ENCODE measurements at places on chromosomes 12 and 14.

- DNase-seq, result no peak
Measured at GRCh38 chr14:77260631-77261030, 10.4 kb downstream of the NGB start.

DNA sequence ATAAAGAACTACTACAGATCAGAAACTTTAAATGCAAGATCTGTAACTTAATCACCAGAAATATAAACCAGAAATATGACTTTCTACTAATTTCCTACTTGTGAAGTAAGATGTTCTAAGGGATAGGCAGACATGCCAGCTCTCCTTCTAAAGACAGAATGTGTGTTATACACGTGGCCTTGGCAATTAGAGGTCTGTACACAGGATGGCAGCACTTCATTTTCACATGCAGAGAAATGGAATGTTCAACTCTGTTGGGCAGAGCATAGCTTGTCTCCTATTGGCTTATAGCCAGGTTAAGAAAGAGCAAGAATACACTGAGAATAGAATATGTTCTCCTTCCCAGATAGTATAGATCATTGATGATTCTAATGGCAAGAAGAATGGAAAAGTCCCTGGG is 403.8 kb downstream of the DAD1 start:
- DNase-seq, result no peak

DNA sequence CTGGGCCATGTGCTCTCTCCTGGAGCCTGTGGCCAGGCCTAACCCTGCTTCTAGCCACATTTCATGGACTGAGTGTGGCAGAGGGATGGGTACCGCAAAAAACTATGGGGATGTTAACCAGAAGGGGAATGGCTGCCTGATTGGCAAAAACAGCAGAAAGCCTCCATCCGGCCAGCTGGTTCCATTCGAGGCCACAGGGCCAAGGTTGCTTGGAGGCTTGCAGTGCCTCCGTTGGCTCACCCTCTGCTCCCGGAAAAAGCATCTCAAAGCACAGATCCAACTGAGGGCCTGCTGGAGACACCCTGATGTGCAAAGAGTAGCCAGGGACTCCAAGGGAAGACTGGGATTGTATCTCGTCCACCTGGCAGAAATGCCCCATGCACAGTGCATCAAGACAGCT is 16.5 kb downstream of the TMEM120B start:
- DNase-seq, result no peak

DNA sequence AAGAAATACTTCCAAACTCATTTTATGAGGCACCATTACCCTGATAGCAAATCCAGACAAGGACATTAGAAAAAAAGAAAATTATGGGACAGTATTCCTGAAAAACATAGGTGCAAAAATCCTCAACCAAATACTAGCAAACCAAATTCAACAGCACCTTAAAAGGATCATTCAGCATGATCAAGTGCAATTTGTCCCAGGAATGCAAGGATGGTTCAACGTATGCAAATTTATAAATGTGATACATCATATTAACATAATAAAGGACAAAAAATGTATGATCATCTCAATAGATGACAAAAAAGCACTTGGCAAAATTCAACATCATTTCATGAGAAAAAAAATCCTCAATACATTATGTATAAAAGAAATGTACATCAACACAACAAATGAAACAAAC is 162.9 kb downstream of the DUSP6 start:
- no peak for DNase-seq

DNA sequence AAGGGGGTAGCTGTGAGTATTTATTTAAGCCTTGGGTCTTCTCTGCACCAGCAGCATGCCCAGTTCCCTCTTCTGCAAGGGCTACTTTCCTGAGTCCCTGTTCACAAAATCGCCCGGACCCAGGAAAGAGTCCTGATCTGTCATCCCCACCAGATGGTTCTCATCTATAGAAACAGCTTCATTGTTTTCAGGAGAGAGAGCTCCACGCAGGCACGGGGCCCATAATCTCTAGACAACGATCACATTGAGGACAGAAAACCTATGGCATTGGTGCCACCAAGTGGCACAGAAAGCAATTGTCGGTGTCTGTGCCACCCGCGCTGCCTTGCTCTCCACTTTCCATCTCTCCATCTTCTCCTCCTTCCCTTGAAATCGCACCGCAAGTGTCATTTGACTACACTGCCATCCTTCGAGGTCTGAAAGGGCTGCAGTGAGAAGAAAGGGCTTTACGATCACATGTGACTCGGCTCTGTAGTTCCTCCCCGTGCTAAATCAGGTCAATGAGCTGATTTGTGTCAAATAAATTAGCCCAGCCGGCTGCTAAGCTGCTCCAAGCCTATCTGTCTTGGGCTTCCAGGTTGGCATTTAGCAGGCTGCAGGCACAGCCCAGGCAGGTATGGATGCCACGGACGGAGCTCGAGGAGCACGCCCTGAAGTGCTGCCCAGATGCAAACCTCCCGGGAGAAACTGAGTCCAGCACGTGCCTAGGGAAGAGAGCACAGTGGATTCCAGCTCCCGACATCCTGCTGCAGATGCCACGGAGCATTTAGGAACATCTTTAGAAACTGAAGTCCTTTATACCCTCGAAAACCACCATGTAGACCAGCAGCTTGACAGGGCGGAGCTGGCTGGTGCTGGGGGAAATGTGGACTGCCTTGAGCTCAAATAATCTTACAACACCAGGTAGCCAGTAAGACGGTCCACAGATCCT is 28.8 kb downstream of the SPRING1 start:
- no peak for DNase-seq

- DNase-seq, result no peak
Measured at GRCh38 chr14:105858676-105859025, 332.3 kb downstream of the TMEM121 start.

DNA sequence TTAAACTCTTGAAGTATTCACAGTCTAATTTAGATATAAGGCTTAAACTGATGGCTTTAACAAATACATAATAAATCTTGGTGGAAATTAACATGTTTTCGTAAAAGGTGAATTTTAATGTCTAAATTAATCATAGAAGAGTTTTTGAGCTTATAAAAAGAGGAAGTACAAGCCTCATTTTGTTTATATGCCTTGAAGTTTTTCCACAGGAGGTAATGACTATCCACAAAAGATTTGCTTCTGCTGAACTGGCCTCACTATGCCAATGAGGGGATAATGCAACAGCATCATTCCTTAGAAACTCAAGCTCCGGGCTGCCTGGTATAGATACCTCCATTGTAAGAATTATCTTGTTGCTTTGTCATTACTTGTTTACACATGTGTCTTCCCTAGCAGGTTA is 175.6 kb downstream of the DUSP6 start:
- no peak for DNase-seq

GRCh38 chr14:63091394-63091996 is 46.2 kb upstream of the KCNH5 start:
- no peak for DNase-seq

DNA sequence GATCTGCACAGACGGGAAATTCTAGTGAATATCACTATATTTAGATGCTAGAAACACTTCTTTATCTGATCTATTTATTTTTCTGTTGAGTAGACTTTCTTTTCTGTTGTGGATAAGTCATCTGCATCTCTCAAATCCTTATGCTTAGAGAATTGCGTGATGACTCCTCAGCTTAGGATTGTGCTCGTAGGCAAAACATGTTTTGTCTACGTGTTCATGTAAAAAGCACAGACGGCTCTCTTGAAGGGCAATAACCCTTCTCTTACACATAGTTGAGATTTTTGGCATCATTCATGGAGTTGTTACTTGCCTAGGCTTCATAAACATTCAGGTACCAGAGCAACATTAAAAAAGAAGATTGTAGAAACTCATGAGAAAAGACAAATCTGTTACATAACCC is 18.6 kb downstream of the PPFIBP1 start:
- no peak for DNase-seq

DNA sequence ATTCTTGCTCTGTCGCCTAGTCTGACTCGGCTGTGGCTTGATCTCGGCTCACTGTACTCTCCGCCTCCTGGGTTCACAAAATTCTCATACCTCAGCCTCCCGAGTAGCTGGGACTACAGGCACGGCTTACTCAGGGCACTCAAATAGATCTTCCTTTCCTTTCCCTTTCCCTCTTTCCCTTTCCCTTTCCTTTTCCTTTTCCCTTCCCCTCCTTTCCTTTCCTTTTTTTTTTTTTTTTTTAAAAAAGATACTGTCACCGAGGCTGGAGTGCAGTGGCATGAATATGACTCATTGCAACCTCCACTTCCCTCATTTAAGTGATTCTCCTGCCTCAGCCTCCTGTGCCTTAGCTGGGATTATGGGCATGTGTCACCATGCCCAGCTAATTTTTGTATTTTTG is 86.0 kb downstream of the AEBP2 start:
- DNase-seq, result no peak

GRCh38 chr12:57620936-57621496 is 9.8 kb downstream of the ARHGEF25 start:
- DNase-seq, result no peak

GRCh38 chr12:132178316-132178715 is 34.1 kb downstream of the NOC4L start:
- DNase-seq, result no peak

GRCh38 chr14:29926701-29927375 is 809 bp downstream of the PRKD1 start:
- peak; percentile 43 for DNase-seq

DNA sequence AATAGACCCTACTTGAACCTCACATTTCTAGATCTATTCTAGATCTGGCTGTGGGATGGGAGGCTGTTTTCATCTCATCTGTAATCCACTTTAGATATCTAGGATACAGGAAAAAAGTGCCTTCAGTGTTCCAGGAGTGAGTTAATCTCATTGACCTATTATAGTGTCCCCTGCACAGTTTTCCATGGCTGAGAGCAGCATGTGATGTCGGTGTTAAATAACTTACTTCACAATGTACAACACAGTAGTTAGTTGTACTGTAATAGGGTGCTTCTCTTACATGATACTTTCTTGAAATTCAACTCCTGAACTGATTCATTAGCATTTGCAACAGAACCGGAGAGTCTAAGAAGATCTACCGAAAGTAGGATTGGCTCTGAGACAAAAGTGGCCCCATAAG is 62.6 kb downstream of the TMEM117 start:
- no peak for DNase-seq

GRCh38 chr14:92575061-92575747 is 61.6 kb downstream of the RIN3 start:
- no peak for DNase-seq

GRCh38 chr14:68736471-68736871 is 56.4 kb downstream of the ZFP36L1 start:
- DNase-seq, result no peak

DNA sequence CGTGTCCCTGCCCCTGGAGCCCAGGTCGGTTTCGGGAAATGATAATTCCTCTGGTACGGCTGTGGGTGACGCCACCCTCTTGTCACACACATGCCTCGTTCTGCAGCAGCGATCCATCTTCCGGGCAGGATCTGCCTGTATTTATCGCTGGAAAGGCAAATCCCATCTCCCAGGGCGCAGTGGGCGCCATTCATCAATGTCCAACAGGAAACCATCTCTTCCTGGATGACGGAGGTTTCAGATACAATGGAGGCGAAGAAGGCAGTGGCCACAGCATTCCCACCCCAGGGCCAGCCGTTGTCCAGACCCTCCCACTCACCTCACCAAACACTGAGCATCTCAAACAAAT is 74.2 kb downstream of the NOC4L start:
- no peak for DNase-seq

DNA sequence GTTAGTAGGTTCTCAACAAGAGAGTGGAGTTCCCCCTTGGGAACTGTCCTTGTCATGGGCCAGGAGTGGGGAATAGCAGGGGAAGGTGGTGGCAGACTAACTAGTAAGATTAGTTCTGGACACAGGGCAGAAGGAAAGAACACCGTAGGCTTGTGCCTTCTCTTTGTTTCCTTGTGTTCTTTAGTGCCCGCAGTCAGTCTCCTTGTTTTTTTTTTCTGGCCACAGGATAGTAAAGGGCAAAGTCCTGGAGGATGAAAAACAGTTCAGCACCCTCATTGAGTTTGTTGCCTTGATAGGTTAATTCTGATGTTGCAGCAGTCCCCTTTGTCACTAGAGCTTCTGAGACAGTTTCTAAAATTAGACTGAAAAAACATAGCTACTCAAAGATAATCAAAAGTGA is 8.4 kb downstream of the PEX5 start:
- DNase-seq, result no peak

GRCh38 chr14:101336183-101336582 is 225.1 kb upstream of the DIO3 start:
- no peak for DNase-seq

GRCh38 chr14:73242357-73242901 is 5.1 kb downstream of the PAPLN start:
- DNase-seq, result no peak

GRCh38 chr14:52399921-52400595 is 85.9 kb downstream of the PTGER2 start:
- no peak for DNase-seq

GRCh38 chr12:68560851-68561422 is 49.8 kb upstream of the RAP1B start:
- no peak for DNase-seq

- DNase-seq, result no peak
Measured at GRCh38 chr12:102298022-102298421, 100.4 kb upstream of the PMCH start.

- DNase-seq, result no peak
Measured at GRCh38 chr12:119660076-119660475, 7.9 kb upstream of the PRKAB1 start.

DNA sequence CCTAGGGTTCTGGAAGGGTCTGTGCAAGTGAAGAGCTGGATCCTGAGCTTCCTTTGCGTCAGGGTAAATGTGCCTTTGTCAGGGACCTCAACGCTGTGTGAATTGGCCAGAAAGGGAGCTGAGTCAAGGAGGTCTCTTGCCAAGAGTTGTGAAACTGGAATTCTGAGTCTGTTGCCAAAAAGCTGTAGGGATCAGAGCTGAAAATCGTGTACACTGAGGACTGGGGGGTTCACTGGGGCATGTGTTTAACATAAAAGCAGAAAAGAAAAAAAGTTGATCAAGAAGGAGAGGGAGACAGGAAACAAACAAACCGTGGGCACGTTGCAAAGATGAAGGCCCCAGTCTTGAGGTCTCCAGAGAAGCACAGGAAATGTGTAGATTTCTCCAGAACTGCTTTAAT is 1081.5 kb downstream of the VRK1 start:
- DNase-seq, result no peak

DNA sequence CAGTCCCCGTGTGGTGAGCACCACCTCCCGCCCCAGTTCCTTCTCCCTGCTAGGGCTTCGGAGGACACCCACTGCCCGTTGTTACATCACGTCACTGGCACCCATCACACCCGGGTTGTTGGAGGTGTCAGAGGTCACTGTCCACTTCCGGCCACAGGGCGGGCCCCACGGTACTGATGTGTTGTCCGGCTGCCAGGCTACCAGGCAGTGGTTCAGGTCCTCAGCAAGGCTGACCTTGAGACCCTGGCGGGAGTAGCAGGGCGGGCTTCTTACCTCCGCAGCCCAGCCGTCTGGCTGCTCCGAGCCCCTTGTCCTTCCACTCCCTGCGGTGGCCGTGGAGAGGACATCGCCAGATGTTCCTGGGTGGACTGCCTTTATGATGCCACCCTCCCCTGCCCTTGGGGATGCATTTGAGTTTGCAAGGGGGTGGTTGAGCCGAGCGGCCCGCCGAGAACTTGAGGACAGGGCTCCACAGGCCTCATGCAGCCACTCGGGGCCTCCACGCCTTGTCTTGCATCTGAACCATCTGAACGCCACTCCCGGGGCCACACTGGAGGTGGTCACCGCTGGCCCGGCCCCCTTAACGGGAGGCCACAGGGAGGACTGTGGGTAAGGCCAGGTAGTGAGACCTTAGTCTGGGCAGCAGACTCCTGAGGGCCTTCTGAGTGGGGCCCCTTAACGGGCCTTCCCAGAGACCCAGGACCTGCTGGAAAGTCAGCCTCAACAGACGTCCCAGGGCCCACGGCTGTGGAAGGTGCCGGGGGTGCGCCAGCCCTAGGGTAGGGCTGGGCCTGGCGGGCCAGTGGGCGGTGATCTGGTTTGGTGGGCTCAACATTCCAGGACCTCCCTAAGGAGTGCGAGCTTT is 27.1 kb upstream of the PLD4 start:
- peak; percentile 27 for DNase-seq

GRCh38 chr12:129701631-129702101 is 202.2 kb downstream of the TMEM132D start:
- no peak for DNase-seq
